ENCODE measurements at places on chromosomes 12 and 14. TPM values are rescaled to one million over a fixed set of nuclear protein-coding genes. Genes with fewer than 3 reads are reported as not detected.

Gene LRCOL1
- not detected for total RNA-seq

Gene OR6C2
- not detected for total RNA-seq

Gene TMEM52B
- total RNA-seq = 0.12 TPM

Gene WDHD1
- 13.7 TPM for total RNA-seq

Gene DPY19L2
- total RNA-seq = 1.9 TPM

Gene TTC9
- total RNA-seq = 2.8 TPM

Gene CLEC4C
- not detected for total RNA-seq

Gene PLEKHG7
- total RNA-seq = not detected

Gene KRT3
- 0.03 TPM for total RNA-seq

Gene PTPRB
- total RNA-seq = 0.69 TPM

Gene SERPINA12
- total RNA-seq = not detected

Gene SIX1
- total RNA-seq = 7.5 TPM

Gene ZC3H14
- 67.6 TPM for total RNA-seq

Gene PRIMA1
- 0.32 TPM for total RNA-seq

Gene FICD
- 3.2 TPM for total RNA-seq

Gene AKAP6
- 0.61 TPM for total RNA-seq

Gene EML5
- 0.40 TPM for total RNA-seq

Gene CCDC175
- total RNA-seq = not detected

Gene OTOGL
- total RNA-seq = not detected

Gene KRT6A
- total RNA-seq = 11.2 TPM

Gene SDR9C7
- not detected for total RNA-seq

Gene DNAH10
- total RNA-seq = 0.31 TPM

Gene OR6C68
- not detected for total RNA-seq

Gene JDP2
- 36.0 TPM for total RNA-seq

Gene NKX2-1
- 0.10 TPM for total RNA-seq

Gene FLRT2
- 3.0 TPM for total RNA-seq
